Omental fat pad (tissue), 4 donors: ENCODE measurements at places on chromosomes 1 and 21.

GRCh38 chr1:187374742-187375141 lies 546.0 kb downstream of the PLA2G4A start:
- no peak for DNase-seq

DNA sequence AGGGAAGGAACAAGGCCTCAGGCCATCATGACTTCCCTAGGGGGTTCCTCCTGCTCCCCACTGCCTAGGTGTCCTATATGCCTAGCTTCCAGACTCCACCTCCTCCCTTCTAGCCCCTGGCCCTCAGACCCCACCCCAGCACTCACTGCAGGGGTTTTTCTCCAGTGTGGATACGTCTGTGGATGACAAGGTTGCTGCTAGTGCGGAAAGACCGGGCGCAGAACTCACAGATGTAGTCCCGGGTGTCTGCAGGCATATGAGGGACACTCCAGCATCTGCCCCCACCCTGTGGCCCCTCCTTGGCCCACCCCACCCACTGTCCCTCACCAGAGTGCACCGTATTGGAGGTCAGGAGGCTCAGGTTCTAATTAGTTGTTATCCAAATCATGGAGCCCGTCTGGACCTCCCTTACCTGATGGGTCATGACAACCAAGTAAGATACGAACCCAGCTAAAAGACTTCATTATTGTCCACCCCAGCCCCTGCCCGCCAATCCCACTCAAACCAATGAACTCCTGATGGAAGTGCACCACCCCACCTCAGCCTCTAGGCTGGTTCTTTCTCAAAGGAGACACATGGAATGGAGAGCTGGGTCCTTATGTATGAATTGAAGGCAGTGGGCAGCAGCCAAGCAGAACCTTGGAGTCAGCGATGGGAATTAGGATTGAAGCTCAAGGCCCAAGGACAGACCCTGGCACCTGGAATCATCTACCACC lies 8.2 kb downstream of the ZNF692 start:
- no peak for DNase-seq

- DNase-seq: no peak
These were observed 70.1 kb downstream of the PTPRC start for GRCh38 chr1:198708761-198709525.

DNA sequence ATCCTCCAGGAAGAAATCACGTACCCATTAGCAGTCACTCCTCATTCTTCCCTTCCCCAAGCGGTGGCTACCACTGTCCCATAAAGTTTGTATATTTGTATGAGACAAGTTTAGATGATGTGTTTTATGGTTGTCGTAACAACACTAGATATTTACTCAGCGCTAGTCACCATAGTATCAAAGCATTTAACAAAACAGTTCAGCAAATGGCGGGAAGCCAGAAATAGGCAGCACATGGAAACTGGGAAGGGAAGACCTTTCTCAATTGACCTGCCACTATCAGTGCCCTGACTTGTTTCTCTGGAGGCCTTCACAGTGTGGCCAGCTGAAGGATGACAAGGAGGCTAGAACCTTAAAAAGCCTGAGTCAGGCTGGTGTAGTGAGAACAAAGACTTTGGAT lies 31.1 kb downstream of the CNST start:
- DNase-seq: no peak

DNA sequence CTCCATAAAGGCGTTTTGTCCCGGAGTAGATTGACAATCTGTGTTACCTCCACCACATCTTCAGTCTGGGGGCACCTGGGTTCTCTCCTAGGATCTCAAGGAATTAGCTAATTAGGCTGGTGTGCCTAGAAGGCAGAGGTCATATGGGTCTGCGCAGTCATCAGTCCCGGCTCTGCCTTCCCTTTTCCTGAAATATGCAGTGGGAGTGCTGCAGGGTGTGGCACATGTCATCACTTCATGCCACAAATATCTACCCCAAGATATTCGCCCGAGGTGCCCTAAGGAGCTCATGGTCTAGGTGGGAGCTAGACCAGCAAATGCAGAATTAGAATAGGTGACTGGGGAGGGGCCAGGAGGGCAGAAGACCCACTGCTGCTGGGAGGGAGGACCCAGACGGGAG lies 42.9 kb downstream of the ACTL8 start:
- DNase-seq: no peak

- DNase-seq: no peak
These were observed 72.8 kb downstream of the PSMG1 start for GRCh38 chr21:39110431-39110830.

DNA sequence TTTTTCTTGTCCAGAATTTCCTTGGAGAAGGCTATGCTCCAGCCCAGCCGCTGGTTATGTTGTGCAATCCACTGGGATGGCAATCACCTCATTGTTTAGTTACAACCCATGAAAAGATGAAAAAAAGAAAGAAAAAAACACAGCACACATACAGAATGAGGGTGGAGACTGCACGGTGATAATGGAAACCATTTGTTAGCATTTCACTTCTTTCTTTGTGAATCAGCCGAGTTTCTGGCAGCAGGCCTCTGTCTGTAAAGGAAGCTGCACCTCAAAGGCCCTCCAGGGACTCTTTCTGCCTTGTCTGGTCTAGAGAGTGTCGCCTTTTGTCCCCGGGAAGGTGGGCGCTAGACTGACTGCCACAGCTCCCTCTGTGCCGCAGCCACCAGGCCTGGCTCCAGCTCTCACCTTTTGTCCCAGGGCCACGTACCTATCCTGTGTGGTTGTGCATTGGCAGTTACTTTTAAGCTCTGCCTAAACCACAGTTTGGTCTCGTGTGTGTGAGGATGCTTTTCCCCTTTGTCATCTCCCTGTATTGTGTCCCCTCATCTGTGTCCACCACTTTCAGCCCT lies 35.6 kb downstream of the NGF start:
- DNase-seq: no peak

DNA sequence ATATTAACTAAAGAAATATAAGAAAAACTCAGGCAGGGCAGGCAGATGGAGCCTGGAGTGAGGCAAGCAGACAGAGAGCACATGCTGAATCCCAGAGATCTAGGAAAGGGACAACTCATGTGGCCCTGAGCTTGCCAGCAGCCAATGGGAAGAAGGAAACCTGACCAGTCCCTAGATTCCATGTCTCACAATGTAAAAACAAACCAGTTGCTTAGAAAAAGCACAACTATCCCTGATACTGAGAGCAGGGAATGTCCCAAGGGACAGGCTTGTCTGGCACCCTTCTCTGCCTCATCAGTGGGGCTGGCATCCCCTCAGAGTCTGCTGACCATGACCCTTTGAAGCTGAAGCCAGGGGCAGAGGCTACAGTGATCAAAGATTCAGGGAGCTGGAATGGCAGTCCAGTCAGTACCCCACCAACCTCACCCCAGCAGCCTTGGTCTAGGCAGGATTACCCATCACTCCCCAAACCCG lies 27.8 kb downstream of the HSPG2 start:
- no peak for DNase-seq

DNA sequence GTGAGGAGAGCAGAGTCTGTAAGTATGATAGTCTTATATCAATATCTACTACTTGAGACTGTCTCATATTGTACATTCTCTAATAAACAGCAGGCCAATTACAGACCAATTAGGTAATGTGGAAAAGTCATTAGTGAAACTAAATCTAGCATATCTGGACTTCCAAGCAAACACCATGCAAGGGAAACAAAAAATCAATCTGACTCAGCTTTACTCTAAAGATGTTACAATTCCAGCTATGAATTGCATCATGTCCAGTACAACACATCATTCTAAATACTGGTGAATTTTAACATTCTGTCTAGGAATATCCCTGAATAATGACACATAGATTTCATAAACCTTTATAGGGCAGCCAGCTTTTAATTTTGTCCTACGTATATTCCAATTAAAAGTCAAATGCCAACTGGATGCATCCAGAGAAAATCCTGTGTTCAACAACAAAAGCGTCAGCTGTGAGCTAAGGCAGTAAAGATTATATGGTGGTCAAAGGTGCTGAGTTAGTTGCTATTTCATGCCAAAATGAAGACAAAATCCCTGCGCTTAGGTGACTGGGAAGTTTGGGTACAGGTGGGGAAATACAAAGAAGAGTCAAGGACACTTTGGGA lies 159.3 kb downstream of the TTLL7 start:
- DNase-seq: no peak

DNA sequence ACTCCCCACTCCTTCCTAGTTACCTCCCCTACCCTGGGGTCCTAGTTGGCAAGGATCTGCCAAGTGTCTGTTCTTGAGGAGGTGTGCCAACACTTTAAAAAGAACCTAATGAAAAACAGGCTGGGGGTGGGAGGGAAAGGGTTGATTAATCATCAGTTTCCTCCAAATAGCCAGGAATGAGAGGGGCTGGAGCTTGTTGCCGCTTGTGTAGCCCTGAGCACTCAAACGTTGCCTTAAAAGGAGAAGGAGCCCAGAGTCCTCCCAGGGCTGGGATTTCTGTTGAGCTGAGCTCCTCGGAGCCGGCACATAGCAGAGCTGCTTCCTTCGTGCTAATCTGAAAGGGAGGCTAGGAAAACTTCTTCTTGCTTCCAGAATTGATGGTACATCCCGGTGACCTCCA lies 15.9 kb downstream of the SHISA4 start:
- no peak for DNase-seq

DNA sequence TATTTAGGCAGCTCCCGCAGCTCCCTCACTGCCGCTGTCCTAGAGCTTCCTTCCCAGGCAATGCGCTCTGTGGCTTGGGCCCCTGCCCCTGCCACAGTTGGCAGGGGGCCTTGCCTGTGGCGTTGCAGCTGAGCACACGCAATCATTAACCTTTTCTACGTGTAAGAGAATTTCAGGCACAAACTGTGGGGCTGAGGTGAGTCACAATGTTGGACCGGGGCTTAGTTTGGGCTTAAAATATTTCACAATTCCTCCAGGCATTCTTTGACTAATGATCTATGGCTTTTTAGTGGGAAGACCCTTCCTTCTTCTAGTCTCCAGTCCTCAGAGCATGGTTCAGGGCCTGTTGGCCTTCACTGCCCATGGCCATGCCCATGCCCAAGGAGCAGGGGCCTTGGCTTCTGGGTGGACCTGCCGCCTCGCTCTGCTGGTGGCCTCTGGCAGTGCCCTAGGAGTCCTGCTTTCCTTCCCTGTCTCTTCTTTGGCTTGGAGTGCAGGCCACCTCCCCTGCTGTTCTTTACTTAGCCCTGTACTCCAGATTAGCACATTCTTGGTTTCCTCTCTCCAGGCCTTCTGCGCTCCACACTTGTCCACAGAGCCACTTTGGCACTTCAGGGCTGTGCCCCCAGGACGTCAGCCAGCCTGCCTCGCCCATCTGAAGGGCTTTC lies 39.2 kb downstream of the MAPKAPK2 start:
- DNase-seq: no peak

DNA sequence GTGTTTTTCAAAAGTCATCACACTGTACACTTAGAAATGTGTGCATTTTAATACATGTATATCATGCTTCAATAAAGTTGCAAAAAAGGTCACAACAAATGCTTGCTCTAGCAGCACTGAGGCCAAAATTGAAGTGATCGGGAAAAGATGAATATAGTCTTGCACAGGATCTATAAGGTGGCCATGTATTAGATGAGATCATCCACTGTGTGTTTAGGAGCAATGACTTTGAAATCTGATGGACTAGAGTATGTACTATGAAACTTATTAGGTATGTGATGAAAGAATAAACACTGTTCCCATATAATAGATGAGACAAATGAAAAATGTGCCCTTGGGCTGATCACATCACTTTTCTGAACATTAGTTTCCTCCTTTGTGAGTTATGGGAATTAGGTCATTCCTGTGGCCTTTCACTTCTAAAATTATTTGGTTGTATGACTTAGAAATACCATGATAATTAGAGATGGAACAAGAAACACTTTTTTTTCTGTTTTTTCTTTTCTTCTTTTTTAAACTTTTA lies 984.6 kb downstream of the ADGRL2 start:
- DNase-seq: no peak

- DNase-seq: no peak
These were observed 8.0 kb upstream of the C1orf159 start for GRCh38 chr1:1123581-1124507.

DNA sequence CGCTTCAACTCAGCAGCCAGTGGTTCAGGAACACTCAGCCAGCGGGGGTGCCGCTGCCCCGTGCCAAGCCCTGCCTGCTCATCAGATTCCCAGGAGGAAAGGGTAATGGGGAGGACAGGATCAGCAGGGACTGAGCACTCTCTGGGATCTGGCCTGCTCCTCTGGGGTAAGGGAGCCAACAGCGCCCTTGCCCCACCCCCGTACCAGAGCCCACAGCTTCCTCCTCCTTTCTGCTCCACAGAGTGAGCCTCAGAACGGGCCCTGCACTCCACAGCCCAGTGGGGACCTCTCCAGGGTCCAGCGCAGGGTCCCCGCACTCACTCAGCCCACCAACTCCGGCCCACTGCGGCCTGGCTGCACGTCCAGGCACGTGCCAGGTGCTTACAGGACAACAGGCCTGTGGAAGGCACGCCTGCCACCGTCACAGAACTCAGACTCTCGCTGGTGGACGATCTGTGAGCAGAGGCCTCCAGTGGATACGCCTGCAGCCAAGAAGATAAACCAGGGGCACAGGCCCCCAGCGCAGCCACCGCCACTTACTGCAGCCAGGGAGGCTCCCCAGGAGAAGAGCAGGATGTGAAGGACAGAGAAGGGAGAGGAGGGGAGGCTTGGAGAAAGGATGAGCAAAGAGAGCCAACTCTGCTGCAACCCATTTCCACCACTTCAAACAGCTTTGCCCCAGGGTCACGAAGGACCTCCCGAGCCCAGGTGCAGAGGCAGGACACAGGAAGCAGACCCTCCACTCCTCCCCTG lies 2.1 kb downstream of the MEGF6 start:
- DNase-seq: no peak

GRCh38 chr1:23422941-23423340 lies 1.6 kb downstream of the TCEA3 start:
- DNase-seq: no peak

- no peak for DNase-seq
These were observed 41.2 kb upstream of the ZC3H12A start for GRCh38 chr1:37433171-37433570.

DNA sequence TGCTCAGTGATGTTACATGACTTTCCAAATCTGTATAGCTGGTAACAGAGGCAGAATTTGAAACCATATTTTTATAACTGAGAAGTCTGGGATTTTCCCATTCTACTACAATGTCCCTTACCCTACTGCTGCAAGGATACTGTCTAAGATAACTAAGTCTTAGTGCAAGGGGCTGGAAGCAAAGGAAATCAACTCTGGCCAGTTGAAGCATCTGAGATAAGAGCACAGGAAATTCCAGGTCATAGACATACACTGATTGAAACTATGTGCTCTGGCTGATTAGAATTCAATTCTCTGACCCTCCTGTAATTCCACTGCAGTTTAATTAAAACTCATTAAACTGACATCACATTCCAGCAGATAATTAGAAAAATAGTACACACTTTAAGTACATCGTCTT lies 267.7 kb upstream of the C1orf87 start:
- no peak for DNase-seq
